ENCODE measurements at places on chromosomes 7 and 10. TPM values are rescaled to one million over a fixed set of nuclear protein-coding genes. Genes with fewer than 3 reads are reported as not detected.

GRCh38 chr7:131327626-131328376 lies at the start of gene MKLN1:
Gene MKLN1, plus strand, starts transcription at chr7:131327876. Its CDS starts 24 bp downstream, at chr7:131327900.
- peak within 1 kb of the TSS; percentile 91 for H3K27ac ChIP-seq
- H3K4me1 ChIP-seq: peaks cover 8% of the 10 kb centered on the region
- peak; percentile 95 for DNase-seq
- H3K36me3 ChIP-seq: no peaks in the 10 kb centered on the region

DNA sequence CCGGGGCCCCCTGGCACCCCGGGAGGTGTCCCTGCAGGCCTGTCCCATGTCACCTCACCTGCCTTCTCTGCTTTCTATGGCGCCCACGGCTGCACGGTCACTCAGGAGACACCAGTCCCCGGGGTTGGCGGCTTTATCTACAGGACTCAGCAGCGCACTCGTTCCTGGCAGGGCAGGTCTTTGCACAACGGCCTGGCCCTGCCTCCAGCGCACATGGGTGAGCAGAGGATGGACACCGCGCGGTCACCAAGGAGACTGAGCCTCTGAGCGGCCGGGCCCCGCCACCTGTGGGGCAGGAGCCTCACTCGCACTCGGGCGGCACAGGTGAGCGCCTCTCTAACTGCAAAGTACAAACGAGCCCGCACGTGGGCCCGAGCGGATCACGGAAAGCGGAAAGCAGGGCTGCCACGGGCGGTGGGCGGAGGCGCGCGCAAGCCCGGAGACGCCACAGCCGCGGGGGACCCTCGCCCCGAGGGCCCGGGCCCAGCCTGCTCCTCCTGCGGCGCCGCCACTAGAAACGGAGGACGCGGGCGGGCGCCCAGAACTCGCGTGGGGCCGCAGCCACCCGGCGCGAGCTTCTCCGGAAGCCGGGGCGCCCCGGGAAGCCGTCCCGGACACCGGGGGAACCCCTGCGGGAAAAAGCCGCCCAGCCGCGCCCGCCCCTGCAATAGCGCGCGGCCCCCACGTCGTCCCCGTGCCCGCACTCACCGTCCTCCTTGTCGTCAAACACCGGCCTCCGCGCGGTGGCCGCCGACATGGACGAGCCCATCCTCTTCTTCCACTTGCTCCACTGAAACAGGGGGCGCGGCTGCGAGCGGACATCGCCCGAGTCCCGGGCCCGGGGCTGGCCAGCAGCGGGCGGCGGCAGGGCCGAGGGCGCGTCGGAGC lies 642 bp downstream of the STK32C start:
- peak; percentile 62 for DNase-seq
- H3K36me3 ChIP-seq: no peaks in the 10 kb centered on the region
- H3K4me3 ChIP-seq: peak overlapping the region; percentile 32
- H3K4me1 ChIP-seq: peaks cover 14% of the 10 kb centered on the region

DNA sequence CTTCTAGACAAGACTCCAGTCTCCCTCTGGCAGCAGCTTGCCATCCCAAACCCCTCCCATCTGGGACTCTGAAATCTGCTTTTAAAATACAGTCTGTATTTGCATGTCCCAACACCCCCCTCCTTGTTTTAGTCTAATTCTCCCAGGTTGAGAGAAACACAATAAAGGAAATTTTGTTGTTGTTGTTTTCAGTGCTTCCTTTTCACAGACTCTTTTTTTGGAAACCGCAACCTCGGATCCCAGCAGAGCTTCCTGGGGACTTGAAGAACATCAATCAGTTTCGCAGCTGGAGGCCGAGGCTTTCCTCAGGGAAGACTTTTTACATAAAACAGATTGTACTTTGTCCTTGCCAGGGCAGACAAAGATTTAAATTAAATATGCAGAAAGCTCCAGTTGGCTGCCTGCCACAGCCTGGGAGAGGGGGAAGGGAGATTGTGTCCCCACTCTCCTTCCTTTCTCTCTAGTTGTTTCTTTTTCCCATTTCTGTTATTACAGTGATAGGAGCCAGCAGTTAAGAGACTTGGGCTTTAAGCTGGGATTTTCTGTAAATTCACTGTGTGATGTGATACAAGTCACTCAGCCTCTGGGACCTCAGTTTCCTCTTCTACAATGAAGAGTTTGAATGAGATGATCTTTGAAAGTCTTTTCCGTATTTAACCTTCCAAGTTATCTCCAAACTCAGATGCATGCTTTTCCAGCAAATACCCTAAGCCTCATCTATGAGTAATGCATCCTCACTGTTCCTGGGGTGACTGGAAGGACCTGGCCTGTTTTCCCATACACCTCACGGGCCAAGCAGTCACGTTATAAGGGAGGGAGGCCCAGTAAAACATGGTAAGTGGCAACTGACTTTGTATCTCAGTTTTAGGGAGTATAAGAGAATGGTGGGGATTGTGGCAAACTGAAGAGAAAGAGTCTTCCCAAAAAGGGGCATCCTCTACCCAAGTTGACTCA lies 192.3 kb downstream of the REEP3 start:
- H3K4me3 ChIP-seq: no peak overlapping the region
- H3K27me3 ChIP-seq: no peaks in the 10 kb centered on the region
- DNase-seq: no peak
- H3K36me3 ChIP-seq: no peaks in the 10 kb centered on the region

DNA sequence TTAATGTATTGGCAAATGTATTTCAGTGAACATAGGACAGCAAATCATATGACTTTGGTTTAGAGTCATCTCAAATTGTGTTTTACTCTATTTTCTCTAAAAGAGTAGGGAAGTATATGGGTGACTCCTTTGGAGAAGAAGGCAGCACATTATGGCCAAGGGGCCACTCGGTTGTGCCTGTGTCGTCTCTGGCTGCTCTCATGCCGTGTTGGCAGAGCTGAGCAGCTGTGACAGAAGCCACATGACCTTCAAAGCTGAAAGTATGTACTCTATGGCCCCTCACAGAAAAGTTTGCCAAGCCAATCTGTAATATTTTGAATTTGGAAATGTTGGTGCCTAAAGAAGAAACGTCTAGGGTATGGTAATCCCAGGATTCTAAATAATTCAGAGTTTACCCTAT lies 47.5 kb downstream of the TASOR2 start:
- no peaks in the 10 kb centered on the region for H3K27me3 ChIP-seq
- H3K4me1 ChIP-seq: no peaks in the 10 kb centered on the region
- no peak for DNase-seq
- H3K4me3 ChIP-seq: no peak overlapping the region
- H3K27ac ChIP-seq: no peak overlapping the region

DNA sequence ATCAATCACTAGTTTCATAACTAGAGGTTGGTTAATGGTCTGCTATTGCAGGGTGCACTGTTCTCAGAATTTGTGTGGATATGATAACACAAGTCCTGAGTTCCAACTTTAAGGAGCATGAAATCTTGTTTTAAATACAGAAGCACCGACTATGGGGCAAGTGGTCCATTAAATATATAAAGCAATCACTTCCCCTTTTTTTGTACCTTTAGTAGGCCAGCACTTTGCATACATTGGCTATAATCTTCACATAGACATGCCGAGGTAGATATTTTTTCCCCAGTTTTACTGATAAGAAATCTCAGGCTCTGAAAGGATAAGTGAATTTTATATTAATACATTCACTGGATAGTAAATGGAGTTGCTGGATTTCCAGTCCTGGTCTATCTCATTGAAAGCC lies 286.3 kb downstream of the NRG3 start:
- no peaks in the 10 kb centered on the region for H3K4me1 ChIP-seq
- no peaks in the 10 kb centered on the region for H3K36me3 ChIP-seq
- H3K4me3 ChIP-seq: no peak overlapping the region
- no peaks in the 10 kb centered on the region for H3K27me3 ChIP-seq
- DNase-seq: no peak

DNA sequence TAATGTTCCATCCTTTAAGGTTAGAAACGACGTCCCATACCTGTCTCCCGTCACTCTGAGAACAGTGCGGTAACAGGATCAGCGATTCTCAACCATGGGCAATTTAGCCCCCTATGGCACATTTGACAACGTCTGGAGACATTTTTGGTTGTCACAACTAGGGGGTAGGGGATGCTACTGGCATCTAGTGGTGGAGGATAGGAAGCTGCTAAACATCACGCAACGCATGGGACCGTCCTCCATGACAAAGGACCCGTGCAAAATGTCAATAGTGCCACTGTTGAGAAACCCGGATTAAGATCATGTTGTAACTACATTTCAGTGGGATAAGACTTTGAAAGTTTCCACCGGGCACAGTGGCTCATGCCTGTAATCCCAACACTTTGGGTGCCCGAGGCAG lies 5.0 kb upstream of the PAXIP1 start:
- peaks cover 8% of the 10 kb centered on the region for H3K4me1 ChIP-seq
- no peaks in the 10 kb centered on the region for H3K36me3 ChIP-seq
- no peaks in the 10 kb centered on the region for H3K27me3 ChIP-seq
- DNase-seq: no peak
- H3K27ac ChIP-seq: no peak overlapping the region

DNA sequence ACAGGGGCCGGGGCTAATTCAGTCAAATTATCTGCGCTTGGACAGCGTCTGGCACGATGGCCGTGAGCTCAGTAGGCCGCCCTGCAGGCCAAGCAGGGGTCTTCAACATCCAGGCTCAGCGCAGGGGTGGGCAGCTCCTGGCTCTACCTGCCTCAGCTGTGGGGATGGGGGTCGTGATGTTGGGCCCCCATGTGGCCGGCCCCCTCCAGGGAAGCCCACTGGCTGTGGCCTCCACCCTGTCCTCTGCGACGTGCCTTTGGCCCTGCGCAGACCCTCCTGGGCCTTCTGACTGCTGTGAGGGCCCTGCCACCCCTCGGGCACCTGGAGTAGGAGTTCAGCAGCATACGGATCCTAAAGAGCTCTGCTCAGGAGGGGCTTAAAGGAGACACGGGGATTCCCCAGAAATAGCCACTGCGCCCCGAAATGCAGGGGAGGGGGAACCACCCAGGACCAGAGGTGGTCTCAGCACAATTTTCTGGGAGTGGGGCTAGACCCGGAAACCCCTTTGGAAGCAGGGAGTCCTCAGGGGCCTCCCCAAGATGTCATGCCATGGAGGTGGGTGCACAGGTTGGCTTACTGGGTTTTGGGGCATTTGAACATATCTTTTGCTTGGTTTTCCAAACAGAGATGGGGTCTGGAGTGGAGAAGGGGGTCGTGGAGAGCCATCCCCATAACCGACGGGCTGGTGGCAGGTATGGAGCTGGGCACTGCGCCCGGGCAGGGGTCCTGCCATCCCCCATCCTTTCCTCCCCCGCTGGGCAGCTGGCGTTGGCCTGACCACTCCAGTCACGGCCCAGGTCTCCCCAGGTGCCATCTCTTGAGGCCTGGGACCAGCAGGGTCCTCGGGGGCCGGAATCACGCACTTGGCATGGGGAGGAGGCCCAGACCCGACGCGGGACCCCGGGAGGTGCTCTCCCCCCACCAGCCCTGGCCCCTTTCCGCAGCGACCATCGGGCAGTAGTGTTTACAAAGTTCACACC lies 4.0 kb upstream of the ADAP1 start:
- H3K4me3 ChIP-seq: no peak overlapping the region
- no peak overlapping the region for H3K27ac ChIP-seq
- peaks cover 2% of the 10 kb centered on the region for H3K27me3 ChIP-seq

DNA sequence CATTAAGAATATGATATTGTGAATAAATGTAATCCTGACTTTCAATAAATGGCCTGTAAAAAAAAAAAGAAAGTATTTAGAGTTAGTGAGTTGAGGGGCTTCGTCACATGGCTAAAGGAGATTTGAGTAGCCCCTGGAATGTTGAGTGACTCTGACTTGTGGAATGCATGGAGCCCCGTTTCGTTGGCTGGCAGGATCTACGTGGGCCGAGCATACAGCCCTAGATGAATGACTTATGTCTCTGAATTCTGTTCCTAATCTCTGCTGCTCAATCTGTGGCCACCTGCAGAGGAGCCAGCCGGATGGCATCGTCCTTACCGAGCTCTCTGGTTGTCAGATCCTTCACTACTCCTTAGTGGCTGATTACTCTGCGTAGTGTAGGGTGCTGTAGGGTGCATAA lies 155.7 kb downstream of the MGMT start:
- H3K4me1 ChIP-seq: no peaks in the 10 kb centered on the region
- H3K27me3 ChIP-seq: no peaks in the 10 kb centered on the region
- H3K4me3 ChIP-seq: no peak overlapping the region

DNA sequence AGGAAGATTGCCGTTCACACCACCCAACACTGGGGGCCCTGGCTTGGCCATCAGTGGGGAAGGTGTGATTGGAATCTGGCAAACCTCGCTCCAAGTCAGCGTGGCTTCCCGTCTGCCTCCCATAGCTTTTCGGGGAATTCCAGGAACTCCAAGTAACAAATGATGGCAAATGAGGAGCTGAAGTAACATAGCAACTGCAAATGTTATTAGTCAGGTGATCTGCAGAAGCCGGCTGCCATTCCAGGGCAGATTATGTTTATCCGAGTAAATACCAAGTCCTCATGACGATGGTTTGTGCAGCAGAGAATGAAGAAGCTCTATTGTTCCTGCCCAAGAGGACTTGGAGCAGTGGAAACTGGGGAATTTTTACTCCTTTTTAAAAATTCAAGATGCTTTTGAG lies 270.5 kb upstream of the PODXL start:
- H3K27ac ChIP-seq: no peak overlapping the region
- H3K27me3 ChIP-seq: no peaks in the 10 kb centered on the region
- no peak for DNase-seq
- H3K36me3 ChIP-seq: no peaks in the 10 kb centered on the region
- no peak overlapping the region for H3K4me3 ChIP-seq
- H3K4me1 ChIP-seq: no peaks in the 10 kb centered on the region

DNA sequence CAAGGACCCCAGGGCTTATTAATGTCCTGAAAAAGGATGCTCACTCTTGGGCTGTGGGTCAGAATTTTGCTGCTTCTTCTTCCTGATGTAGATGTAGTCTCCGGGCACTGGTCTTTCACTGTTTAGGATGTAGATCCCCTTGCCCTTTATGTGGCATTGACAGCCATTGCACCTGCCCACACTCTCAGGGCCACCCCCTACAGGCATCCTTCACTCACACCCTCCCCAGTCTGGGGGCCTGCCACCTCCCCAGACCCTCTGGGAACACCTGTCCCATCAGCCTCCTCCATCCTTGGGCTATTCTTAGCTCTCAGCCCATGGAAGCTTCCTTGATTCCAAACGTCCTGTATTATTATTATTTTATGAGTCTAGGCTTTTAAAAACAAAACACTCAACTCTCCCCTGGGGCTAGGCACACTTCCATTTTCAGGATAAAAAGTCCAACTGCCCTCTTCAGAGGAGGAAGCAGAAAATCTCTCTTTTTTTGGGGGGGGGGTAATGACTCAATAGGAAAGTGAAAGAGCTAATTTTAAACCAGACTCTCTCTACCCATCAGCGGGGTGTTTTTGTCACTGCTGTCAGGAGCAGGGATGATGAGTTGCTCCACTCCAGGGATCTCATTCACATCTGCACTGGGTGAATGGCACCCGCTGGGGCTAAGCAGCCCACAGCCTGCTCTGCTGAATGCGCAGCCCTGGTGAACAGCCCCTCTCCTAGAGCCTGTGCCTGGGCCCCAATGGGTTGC lies 11.5 kb upstream of the KLRG2 start:
- H3K27ac ChIP-seq: no peak overlapping the region
- peaks cover 12% of the 10 kb centered on the region for H3K4me1 ChIP-seq
- no peaks in the 10 kb centered on the region for H3K36me3 ChIP-seq

- H3K4me1 ChIP-seq: peaks cover 10% of the 10 kb centered on the region
- no peaks in the 10 kb centered on the region for H3K27me3 ChIP-seq
- H3K36me3 ChIP-seq: no peaks in the 10 kb centered on the region
- H3K27ac ChIP-seq: no peak overlapping the region
- no peak for DNase-seq
- no peak overlapping the region for H3K4me3 ChIP-seq
Measured at GRCh38 chr10:46237815-46238510, 48.8 kb upstream of the ANTXRL start.

The PANK1 gene
- total RNA-seq: 1.4 TPM

The TMEM225B gene
- 2.5 TPM for total RNA-seq

The PCBD1 gene
- total RNA-seq: 15.3 TPM

The FAM25C gene
- total RNA-seq: not detected

The HEPACAM2 gene
- total RNA-seq: not detected

All from natural killer cell (primary cell).